T1000 (cell line): ENCODE measurements at places on chromosomes 2 and 18.

- no peak for DNase-seq
Observed at GRCh38 chr2:131115752-131116151, 10.6 kb downstream of the PLEKHB2 start.

DNA sequence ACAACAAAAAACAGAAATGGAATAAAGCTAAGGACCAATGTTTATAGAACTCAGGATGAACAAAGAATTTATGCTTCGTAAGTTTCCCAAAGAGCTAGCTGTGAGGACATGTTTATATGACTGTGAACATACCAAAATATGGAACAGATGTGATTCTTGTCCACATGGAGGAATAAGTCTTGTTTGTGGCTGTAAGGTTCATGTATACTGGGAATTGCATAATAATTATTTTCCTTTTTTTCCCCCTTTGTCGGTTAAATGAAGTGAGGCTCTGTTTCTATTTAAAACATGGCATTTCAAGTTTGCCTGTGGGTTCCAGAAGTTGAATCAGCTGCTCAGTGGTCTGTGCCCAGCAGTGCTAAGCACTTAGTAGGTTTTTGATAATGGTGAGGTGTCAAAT is 108.1 kb downstream of the FHOD3 start:
- DNase-seq, result no peak

- DNase-seq, result no peak
Observed at GRCh38 chr2:19614066-19614465, 255.6 kb upstream of the OSR1 start.

DNA sequence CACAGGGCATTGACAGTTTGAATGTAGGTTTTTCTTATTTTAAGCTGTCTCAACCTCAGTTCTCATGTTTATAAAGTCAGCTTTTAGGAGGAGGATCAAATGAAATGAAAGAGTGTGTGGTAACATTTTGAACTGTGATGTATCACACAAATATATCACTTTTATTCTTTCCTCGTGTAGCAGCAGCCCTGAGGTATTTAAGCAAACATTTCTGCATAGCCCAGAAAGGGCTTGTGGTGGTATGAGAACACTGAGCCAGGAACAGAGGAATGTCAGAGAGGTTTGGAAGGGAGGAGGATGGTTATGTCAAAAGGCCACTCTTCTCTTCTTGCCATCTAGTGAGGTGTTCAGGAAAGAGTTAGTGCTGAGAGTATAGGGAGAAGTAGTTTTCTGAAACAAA is 150.2 kb downstream of the PARD3B start:
- no peak for DNase-seq
